Bronchial smooth muscle cell (primary cell): ENCODE measurements at places on chromosomes 5 and 9. TPM values are rescaled to one million over a fixed set of nuclear protein-coding genes. Genes with fewer than 3 reads are reported as not detected.

Gene RMI1
- 3.1 and 3.8 TPM in 2 replicates for total RNA-seq

Gene LCN10
- total RNA-seq, result 0.16 TPM in 1 of 2 replicates, not detected in the other

Gene ZNF618
- 5.5 and 7.7 TPM in 2 replicates for total RNA-seq

Gene ZBED3
- total RNA-seq, result 0.34 and 1.4 TPM in 2 replicates

Gene PRRX2
- total RNA-seq, result 21.5 and 44.3 TPM in 2 replicates

Gene STPG3
- 0.16 TPM in 1 of 2 replicates, not detected in the other for total RNA-seq
